ENCODE measurements at places on chromosomes 12 and 14.

DNA sequence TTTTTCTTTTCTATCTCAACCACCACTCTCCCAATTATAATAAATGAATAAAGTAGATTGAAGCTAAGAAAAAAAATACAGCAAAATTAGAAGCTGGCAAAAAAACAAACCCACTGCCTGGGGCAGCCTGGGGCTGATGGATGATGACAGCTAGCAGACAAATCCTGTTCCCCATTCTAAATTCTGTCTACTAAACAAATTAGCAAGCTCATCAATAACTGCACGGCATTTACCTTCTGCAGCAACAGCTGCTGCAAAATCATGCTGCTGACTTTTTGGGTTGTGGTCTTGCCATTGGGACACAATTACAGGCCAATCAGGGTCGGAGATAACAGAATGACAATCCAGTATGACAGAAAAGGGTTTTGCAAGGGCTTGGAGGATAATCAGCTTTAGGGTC, 443.6 kb upstream of the SOX5 start:
- DNase-seq, result no peak

- no peak for DNase-seq
These were observed 28.0 kb downstream of the TXNRD1 start for GRCh38 chr12:104243551-104243950.

GRCh38 chr12:91250273-91250665, 67.7 kb upstream of the DCN start:
- DNase-seq, result no peak

- no peak for DNase-seq
These were observed 89.2 kb downstream of the BCL2L14 start for GRCh38 chr12:12159988-12160387.

Measured in hematopoietic multipotent progenitor cell treated with erythropoietin and hydrocortisone succinate and interleukin-3 and kit ligand, for 6 days (in vitro differentiated cells).